ENCODE measurements at places on chromosomes 5 and 9.

DNA sequence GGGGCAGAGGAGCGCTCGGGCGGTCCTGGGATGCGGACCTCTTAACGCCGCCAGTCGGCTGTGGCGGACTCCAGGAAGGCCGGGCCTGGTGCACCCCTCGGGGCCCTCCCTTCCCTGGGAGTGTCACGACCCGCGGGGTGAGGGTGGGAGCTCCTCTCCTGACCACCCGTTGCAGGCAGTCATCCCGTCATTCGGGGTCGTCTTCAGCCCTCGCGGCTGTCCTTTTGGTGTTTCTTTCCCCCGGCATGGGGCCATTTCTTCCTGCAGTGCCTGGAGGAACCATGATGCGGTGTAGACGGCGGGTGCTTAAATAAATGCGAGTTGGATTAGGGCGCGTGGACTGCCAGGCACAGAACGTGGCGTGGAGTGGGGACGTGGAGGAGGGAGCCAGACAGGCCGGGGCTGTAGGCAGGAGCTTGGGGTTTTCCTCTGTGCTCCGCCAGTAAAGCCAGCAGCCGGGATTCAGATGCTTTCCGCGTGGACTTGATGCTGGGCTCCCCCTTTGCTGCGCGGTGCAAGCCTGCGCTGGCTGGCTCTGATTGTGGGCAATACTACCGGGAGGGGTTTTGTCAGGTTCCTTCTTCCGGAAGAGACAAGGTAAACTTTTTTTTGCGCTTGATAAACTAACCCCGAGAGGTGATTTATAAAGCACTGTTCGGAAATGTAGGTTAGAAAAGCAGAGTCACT lies 868 bp downstream of the KDM4C start:
- DNase-seq = peak; percentile 33

DNA sequence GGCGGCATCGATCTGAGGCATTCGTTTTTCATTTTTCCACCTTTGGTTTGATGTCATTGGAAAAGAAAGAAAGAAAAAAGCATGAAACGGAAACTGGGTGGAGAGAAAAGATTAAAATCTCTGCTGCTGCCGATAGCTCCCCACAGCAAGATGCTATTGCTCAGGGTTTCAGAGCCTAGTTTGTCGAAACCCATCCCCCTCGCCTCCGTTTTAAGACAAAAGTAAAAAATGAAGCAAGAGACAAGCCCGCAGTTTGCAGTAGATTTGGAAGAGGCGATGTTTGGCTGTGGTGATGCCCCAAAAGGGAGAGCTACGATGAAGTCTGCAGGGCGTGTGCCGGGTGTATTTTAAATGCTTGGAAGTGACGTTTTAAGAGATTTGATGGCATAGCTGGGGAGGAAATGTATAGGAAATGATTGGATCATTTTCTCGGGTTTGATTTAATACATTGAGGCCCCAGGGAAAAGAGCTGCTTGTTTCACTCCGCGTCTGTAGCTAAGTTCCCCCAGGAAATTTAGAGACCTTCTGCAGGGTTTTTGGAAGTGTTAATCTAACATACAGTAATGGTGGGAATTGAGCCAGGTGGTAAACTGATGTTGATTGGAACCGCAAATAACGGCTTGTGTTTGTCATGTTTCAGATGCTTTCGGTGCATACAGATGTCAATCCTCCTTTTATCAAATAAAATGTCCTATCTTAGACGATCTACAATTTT lies 909 bp downstream of the NDFIP1 start:
- DNase-seq = no peak

- no peak for DNase-seq
Observed at GRCh38 chr5:107149243-107150005, 521.3 kb downstream of the EFNA5 start.

DNA sequence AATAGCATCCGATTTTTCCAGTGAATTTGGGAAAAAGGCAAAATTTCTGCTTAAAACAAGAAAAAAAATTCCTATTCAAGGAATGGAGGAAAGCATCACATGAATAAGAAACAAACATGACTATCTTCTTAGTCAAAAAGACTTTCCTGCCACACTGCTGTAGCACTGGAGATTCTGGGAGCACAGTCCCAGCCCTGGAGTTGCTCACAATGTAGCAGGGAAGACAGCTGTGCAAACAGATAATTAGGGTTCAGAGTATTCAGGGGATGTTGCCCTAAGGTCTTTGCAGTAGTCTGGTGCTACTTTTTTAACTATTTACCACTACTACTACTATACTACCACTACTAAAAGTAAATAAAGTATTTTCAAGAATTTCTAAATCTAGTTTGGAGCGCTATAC lies 86.5 kb downstream of the BNC2 start:
- DNase-seq = no peak

DNA sequence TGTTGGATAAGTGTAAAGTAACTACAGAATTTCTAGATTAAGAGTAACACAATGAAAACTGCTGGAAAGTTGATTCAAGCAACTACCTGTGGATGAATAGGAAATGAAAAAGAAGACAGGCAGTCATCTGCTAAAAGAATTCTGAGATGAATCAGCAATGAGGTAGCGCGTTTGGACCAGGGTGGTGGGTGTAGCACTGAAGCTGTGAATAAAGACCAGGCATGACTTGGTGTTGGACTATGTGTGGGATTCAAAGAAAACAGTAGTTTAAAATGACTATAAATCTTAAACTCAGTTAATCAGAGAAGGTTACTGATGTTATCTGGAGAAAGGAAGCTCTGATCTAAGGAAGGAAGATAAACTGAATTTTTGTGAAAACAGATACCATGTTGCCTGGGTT lies 159.8 kb downstream of the FBN2 start:
- no peak for DNase-seq

DNA sequence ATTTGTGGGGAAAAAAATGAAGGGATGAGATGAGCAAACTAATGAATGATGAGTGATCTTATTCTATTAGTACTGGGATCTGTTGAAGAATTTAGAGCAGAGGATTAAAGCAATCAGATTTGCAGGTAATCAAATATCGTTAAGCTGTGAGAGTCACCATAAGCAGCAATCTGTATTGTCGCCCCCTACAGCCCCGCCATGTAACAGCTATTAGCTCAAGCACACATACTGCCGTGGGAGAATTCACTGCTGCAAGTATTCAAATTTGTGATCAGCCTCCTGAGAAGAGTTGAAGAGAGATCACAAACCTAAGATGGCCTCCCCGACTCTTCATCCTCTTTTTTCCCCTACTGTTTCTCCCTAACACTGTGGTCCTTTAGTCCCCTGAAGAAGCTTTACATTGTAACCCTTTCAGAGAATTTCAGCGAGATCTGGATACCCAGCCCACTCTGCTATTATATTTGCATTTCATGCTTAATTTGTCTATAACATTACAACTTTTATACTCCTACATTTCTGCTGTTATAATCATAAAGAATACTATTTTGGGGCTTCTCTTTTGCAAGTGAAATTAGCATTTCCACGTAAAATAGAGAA lies 28.5 kb upstream of the PHF24 start:
- DNase-seq = peak; percentile 22

GRCh38 chr5:16626696-16627264 lies 10.0 kb upstream of the RETREG1 start:
- no peak for DNase-seq

DNA sequence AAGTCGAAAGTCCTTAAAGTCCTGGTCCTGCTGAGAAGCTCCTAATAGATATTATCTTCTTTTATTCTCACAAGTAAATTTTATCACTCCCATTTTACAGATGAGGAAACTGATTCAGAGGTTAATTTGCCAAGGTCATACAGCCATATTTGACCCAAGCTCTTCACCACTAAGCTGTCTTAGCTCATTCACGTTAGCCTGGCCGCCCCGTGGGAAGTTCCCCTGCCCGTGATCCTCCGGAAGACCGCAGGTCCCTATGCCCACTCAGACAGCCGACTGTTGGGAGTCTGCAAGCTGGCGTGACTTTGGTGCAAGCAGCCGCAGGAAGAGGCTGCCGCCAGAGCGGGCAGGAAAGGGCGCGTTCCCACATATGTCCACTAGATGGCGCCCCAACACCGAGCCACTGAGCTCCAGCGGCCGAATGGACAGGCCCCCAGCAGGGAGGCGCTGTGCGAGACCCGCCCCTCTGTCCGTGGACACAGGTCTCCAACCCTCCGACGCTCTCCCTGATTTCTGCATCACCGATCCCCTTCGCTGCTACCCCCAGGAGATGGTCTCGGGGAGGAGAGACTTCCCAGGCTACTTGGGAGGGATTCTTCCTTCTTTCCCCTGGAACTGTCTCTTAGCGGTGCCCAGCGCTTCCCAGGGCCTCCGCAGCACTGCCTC lies 10.0 kb upstream of the ARAP3 start:
- peak; percentile 89 for DNase-seq

GRCh38 chr5:72476721-72477120 lies 30.5 kb downstream of the ZNF366 start:
- DNase-seq = no peak

GRCh38 chr5:159440968-159441367 lies 110.7 kb upstream of the IL12B start:
- no peak for DNase-seq

Data from stimulated activated CD4-positive, alpha-beta T cell treated with anti-CD3 and anti-CD28 coated beads, Interleukin-12 subunit alpha, Interleukin-12 subunit beta, amount 100 ng/mL, for 24 hours (primary cell).